GM10248 (cell line): ENCODE measurements at places on chromosomes 7 and 10.

GRCh38 chr10:79579361-79579760, 19.2 kb upstream of the SFTPA2 start:
- no peak for DNase-seq

DNA sequence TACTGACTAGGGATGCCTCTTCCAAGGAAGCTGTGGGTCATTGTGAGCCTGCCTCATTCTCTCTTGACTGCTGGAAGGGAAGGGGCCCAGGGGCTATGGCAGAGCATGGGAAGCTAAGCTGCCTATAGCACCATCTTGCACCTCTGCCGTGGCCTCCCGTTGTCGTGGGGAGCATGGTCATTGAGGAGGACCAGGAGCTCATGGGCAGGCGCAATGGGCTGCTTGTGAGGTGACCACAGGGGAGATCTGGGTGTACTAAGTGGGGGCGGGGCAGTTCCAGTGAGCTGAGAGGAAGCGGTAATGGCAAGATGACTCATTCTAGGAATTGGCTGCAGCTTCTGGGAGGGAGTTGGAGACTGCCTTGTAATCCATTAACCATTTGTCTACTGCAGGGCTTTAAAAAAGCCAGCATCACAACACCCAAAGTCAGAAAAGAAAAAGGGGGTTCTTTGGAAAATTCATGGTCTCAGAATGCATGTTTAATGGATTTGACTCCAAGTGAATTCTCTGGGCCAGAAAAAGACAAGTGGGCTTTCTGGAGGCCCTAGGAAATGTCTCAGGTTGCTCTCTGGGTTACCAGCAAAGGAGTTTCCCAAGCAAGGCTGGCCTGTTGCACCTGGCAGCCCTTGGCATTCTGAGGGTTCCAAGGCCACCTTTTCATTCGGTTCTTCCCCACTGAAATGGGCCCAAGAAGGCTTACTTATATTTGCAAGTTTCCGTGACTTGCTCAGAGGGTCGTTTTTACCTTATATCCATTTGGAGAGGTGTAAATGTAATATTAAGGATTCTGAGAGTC, 3.6 kb downstream of the DUSP5 start:
- DNase-seq = peak; percentile 53

DNA sequence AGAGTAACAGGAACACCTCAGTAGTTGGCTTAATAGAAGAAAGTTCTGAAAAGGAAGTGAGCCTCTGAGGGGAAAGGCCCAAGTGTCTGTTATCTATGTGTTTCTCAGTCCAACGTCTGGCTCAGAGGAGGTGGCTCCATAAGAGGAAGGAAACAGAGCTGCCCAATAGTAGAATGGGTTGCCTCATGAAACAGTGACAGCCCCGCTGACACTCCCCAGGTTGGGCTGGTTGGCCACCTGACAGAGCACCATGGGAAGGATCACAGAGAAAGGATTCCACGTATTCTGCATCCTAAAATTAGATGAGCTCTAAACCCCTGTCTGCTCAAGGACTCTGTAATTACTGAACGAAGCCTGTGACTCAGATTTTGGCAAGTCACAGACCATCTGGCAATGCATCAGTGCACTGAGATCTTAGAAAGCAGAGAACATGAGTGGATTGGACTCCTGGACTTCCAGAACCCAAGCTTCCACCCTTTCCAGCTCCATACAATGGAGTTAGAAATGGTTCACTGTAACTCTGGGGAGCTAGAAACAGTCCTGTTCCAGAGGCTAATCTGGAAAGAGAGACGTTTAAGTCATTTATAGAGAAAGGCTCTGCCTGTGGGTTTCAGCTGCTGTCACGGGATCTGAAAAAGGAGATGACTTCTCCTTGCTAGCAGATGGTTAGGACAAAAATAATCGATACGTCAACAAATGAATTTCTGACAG, 2.9 kb downstream of the PKD2L1 start:
- peak; percentile 84 for DNase-seq

DNA sequence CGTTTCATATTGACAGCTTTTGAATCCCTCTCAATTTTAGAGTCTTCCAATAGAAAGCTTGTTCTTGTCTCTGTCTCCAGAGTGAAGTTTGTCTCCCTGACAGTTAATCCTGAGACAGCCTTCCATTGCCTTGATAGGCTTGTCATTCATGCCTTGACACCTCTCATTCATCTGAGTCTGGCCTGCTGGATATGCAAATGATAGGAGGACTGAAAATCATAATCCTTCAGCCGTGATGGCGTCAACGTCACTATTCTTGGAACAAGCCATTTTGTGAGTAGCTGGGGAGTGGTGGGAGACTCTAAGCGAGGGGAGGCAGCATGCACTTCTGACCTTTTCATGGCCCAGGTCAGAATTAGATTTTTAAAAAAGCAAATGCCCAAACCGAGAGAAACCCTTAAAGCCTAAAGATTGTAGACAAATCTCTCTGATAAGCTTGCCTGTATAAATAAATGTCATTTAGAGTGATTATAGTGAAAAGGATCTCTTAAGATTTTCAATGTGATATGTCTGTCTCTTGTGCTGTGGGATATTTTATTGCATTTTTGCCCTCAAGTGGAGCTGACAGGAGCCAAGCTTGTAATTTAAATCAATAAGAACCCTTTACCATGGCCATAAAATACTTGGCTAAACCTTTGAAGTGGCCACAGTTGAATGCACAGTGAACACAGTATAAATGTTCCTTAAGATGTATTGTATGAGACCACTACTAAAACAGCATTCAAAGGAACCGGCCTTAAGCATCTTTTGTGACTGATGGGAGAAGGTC, 148.8 kb downstream of the SNX10 start:
- no peak for DNase-seq

- no peak for DNase-seq
Observed at GRCh38 chr7:90701771-90702170, 105.7 kb downstream of the CDK14 start.

- DNase-seq = no peak
Observed at GRCh38 chr10:45553155-45553554, 119.4 kb downstream of the ZFAND4 start.

DNA sequence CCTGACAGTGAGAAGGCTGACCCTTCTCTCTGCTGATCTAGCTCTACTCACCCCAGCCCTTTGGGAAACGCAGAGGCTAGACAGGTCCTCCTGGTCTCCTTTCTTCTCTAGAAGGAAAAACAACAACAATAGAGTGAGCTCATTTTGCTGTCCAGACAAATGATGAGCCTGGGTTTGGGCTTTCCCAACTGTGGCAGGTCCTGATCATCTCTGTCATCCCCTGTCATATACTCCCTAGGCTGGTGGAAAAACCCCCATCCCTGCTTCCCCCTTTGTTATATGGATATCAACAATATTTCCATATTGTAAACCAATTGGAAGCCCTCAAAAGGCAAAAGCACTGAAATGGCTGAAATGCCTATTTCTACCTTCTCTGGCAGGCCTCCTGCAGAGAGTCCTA, 9.2 kb upstream of the DDIT4 start:
- DNase-seq = no peak

DNA sequence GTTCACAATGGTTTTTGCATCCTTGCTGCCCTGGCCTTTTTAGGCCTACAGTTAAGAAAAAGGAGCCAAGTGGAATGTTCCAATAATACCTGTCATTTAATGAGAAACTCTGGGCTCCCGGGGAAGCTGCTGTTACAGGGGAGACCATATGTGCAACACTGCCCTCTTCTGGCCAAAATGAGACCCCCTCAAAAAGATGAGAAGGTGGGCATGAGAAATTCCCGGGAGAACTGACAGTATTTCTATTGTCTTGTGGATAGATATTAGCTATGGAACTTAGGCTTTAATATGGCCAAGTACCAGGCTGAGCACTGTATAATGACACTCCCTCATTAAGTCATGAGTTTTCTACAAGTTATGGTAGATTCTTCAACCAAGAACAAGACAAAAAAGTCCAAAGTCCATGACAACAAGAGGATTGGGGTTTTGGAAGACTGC, 99.4 kb downstream of the CCDC3 start:
- peak; percentile 77 for DNase-seq

DNA sequence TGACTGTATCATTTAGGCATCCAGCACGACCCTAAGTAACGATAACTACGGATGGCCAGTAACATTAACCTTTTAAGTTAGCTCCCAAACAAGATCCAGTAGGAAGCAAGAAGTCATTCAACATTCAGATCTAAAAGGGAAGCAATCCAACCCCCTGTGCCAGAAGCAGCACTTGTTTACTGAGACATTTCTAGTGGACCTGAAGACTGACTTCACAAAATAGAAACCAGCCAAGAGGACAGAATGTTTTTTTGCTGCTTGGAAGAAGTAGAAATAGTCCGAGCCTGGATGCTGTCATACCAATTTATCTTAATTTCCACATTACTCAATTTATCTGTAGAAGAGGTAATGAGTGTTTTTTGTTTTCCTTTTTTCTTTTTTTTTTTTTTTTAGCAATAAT, 88.0 kb upstream of the CTTNBP2 start:
- no peak for DNase-seq

DNA sequence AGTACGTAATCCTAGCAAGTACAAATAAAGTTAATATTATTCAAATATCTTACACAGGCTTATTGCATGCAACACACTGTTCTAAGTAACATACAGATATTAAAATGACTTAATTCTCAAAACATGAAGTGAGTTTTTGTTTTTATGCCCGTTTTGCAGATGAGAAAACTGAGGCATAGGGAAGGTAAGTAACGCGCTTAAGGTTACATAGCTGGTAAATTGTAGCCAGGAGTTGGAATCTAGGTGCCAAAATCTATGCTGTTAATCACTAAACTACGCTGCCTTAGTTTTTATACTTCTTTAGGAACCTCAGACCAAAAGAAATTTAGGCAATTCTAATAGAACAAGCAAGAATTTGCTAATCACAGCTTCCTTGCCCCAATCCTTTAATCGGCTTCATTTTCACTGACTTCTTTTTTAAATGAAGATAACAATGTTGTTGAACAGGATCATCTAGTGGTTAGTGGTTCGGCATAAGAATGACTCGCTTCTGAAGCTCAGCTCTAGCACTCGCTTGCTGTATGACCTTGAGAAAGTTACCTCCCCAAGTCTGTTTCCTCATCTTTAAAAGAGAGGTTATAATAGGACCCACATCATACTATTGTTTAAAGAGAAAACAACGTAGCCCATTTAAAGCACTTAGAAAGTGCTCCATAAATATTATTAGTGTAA, 1.0 kb upstream of the LRRTM3 start:
- no peak for DNase-seq

GRCh38 chr7:139870380-139870779, 41.3 kb downstream of the TBXAS1 start:
- DNase-seq = no peak

- DNase-seq = no peak
Observed at GRCh38 chr10:74039561-74040145, 41.7 kb downstream of the VCL start.

DNA sequence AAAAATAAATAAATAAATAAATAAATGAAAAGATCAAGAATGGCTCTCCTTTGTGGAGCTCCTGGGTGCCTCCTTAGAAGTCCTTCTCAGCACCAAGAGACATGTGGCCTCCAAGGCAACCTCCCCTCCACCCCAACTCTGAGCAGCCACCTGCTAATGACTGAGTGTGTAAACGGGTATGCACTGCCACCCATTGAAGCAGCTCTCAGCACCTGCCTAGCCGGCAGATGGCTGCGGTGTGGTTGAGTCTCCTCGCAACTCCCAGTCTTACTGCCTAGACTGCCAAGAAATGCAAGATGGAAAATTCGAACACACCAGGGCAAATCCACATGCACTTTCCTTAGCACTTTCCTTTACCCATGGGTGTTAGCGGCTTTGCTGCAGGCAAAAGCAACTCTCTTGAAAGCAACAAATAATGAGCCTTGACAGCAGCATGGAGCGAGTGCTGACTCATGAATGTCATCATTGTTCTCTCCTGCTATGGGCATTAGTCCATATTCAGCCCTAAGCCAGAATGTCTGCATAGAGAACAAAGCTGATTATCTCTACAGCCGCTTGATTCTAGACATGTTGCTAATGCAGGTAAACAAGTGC, 913.9 kb upstream of the AUTS2 start:
- no peak for DNase-seq

DNA sequence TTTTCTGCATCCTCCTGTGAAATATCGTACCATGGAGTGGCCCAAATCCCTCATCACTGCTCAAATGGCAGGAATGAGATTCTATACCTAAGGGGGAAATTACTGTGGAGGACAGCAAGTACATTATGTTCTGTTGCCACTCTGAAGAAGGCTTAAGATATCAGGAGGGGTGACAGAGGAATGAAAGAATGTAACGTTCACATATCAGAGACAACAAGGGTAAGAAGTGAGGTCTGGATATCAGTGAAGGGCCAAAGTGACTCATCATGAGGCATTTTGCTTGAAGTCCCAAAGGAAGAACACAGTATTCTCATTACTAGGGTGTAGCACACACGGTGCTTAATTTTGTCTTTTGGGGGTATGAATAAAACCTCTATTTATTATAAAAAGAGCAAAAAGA, 71.5 kb upstream of the SLC13A1 start:
- no peak for DNase-seq

DNA sequence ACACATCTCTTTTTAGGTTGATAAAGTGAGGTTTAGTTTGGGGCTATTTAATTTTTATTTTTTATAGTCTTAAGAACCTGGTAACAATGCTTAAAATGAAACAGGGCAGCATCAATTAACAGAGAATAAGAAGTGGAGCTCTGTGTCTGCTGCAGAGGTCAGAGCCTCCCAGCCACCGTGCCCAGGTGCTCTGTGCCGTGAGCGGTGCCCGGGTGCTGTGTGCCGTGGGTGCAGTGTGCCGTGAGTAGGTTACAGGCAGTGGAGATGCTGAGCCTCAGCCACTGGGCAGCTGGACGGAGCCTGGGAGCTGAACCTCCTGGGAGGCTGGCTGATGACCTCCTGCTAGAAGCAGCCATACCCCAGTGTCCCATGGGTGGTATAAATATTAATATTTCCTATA, 250.0 kb downstream of the KLF6 start:
- no peak for DNase-seq

GRCh38 chr10:29652192-29652591, 17.4 kb upstream of the SVIL start:
- no peak for DNase-seq

- no peak for DNase-seq
Observed at GRCh38 chr7:128204455-128204854, 36.6 kb upstream of the LEP start.

DNA sequence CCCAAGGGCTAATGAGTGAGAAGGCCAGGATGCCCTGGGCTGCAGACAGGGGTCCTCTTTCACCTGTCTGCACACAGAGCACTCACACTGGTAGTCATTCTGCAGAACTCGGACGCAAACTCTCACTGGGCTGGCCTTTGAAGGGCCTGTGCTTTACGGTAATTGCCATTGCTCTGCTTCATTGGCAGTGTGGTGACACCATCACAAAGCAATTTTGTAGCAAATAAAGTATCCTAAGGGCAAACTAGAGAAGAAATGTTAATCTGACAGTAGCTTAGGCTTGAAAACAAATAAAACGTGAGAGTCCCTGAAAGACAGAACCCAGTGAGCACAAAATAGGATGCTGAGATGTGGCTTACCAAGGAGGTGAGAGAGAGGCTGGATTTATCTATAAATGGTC, 30.6 kb upstream of the FIGNL1 start:
- DNase-seq = no peak

GRCh38 chr7:92968502-92968901, 132.1 kb upstream of the CDK6 start:
- no peak for DNase-seq

GRCh38 chr10:65135508-65135907, 1614.3 kb downstream of the REEP3 start:
- DNase-seq = no peak

- no peak for DNase-seq
Observed at GRCh38 chr10:123986736-123987135, 95.1 kb upstream of the CPXM2 start.
